ENCODE measurements at places on chromosomes 11 and 22.

- DNase-seq, result peak; percentile 62
Observed at GRCh38 chr22:39351689-39352214, 2.0 kb downstream of the SYNGR1 start.

GRCh38 chr11:133955081-133955891 is 1.5 kb downstream of the IGSF9B start:
- DNase-seq, result no peak

DNA sequence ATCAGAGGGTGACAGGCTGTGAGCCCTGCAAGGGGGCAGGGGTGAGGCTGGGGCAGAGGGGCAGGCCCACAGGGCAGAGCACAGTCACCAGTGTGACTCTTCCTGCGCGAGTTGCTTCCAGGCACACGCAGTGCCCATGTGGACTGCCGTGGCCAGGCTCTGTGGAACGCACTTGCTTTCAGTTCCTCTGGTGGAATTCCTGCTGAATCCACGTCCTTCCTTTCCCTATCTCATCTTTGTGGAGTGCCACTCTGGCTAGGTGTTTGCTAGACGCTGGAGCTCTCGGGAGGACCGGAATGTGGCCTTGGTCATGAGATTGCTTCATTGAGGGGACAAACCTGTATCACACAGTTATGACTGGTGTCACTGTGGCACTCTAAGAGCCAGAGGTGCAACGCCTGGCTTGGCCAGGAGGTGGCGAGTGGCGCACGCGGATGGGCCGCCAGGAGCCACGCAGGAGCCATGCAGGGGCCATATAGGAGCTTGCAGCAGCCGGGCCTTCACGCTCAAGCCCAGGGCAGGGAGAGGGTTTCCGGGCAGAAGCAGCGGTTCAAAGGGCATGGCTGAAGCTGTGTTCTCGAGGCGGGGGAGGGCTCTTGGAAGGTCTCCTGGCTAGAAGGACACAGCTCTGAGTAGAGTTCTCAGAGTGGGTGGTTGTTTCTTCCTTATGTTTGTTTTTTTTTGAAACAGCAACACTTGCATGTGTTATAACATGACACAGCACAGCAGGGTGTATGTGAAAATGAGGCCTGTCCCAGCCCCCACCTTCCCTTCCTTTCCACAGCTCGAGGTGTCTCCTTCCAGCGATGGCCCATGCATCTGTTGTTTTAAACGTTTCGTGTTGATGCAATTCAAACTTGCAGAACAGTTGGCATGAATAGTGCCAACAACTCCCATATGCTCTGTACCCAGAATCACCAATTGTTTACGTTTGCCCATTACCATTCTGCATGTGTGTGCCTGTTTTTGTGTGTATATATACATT is 36.2 kb downstream of the TBC1D22A start:
- peak; percentile 85 for DNase-seq

DNA sequence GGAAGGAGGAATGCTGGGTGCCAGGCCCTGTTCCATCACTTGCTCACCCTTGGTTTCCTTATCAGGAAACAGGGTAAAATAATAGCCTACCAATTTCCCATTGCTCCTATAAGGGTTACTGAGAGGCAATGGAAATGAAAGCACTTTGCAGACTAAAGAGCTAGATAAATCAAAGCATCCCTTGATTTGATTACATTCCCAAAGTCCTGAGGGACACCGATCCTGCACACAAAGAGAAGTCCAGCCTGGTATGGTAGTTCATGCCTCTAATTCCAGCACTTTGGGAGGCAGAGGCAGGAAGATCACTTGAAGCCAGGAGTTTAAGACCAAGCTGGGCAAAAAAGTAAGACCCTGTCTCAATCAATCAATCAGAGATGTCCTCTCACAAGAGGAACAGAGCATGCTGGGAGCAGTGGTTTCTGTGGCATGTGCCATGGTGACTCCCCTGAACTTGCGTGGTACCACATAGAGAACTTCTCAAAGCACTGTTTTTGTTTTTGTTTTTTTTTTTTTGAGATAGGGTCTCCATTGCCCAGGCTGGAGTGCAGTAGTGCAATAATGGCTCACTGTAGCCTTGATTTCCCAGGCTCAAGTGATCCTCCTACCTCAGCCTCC is 10.7 kb downstream of the TBC1D10A start:
- DNase-seq, result no peak

DNA sequence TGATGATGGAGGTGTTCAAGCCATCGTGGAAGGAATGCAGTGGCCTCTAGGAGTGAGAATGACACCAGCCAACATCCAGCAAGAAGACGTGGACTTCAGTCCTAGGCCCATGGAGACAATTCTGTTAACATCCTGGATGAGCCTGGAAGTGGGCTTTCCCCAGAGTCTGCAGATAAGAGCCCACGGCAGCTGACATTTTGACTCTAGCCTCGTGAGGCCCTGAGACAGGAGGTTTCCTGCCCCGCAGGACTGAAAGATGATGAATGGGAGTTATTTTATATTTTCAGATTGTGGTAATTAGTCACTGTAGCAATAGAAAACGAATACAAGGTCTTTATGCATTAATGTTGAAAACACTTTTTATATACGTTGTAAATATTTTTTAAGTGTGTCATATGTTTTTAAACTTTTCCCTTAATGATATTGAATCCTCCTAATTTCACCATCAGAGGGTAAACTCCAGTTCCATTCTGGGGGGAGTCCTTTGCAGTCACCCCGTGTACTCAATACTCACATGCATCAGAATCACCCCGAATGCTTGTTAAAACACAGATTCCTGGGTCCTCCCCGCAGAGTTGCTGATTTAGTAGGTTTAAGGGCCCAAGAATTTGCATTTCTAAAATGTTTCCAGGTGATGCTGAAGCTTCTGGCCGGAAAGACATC is 570 bp upstream of the TPCN2 start:
- DNase-seq, result no peak

GRCh38 chr22:17198170-17199002 is 20.8 kb downstream of the ADA2 start:
- peak; percentile 74 for DNase-seq

DNA sequence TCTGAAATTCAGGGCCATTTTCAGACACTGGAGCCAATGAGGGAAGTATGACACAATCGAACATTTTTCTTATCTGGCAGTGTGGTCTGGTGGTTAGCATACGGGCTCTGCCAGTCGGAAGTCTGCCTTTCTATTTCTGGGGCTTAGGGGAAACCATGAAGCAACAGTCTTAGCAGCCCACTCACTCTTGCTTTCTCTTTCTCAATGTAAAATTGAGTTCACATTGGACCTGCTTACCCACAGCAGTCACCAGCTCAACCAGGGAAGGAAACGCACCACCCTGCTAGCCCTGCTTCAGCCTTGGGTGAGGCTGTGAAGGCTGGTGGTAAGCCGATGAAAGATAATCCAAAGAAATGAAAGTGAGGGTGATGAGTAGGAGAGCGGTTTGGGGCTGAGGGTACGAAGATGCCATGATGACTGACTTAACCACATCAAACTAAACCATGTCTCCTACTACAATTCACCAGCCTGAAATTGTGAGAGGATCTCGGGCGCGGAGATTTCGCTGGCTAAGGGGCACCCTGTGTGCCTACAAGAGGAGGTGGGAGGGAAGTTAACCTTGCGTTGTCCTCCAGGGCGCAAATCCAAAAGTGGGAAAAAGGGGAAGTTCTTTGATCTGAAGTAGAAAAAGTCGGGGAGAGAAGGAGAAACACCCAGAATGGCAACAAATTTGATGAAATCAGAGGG is 2.0 kb upstream of the LMO2 start:
- DNase-seq, result no peak

DNA sequence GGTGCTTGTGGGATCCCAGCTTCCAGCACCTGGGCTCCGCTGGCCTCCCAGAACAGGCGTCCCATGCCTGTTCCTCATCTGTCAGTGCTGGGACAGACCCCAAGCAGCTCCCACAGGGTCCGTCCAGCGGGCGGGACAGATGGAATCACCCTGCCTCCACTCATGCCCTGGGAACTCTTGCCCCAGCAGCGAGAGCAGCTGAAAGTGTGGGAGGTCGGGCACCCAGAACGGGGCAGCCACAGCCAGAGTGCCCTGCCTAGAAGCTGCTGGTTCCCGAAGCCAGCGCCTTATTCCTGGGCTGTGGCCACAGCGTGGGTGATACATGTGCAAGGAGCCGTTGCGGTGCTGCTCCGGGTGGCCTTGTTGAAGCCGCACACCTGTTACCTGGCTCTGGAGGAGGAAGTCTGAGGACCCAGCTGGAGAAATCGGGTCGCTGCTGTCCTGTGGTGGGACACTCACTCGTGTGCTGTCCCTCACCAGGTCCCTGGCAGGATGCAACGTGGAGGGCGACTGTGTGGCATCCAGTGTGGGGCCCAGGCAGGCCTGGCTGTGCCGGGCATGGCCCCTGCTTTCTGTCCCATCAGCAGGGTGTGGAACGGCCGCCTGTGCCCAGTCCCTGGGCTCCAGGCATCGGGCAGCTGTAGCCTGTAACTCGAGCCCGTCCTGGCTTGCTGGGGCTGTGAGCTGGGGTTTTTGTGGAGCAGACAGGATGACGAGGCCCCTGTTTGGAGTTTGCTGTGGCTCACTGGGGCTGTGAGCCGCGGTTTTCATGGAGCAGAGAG is 16.2 kb downstream of the GRAMD4 start:
- no peak for DNase-seq

DNA sequence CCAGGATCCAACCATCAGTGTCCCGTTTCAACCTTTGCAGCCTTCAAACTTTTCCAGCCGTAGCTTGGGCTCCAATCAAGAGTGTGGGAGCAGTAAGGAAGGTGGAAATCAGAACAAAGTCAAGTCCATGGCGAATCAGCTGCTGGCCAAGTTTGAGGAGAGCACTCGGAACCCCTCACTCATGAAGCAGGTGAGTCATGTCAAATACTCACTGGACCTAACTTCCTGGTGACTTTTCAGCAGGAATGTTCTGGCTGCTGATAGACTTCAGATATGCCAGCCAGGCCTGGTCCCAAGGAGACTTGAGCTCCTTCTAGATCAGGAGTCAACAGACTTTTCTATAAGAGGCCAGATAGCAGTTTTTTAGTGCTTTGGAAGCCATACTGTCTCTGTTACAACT is 129.0 kb downstream of the MICAL2 start:
- no peak for DNase-seq

GRCh38 chr11:23211221-23211620 is 350.9 kb upstream of the CCDC179 start:
- no peak for DNase-seq

GRCh38 chr11:104422324-104422944 is 258.5 kb upstream of the PDGFD start:
- peak; percentile 60 for DNase-seq

DNA sequence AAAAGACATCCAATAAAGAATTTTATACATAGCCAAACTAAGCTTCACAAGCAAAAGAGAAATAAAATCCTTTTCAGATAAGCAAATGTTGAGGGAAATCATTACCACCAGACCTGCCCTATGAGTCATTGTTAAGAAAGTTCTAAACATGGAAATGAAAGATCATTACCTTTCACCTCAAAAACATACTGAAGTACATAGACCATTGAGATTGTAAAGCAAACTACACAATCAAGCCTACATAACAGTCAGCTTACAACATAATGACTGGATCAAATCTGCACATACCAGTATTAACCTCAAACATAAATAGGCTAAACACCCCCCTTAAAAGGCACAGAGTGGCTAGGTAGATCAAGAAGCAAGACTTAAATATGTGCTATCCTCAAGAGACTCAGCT is 501.0 kb upstream of the LUZP2 start:
- no peak for DNase-seq

DNA sequence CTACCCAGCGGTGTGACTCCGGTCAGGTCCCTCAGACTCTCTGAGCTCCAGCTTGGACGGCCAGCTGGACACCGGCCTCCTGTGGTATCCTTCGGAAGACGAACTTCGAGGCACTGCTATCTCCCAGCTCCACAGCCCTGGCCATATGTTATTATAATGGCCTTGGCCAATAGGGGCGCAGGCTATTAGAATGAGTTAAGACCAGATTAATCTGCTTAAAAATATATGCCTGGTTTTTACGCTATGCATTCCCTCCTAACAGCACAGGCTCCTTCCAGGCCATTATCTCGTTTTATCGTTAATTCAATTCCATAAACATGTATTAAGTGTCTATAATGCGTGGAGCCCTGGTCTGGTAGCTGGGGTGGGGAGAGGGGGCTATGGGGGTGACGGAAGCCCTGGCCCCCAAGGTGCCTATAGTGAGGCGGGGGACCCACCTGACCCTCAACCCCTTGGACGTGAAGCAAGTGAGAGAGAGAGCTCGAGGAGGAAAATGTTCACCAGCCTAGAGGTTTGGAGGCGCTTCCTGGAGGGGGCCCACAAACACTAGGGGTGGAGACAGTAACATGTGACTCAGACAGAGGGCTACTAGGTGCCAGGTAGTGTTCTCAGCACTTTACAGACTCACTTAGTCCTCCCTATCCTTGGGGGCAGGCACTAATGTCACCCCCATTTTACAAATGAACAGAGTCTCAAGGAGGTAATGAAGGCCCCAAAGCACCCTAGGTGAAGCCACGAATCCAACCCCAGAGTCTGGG is 37.5 kb upstream of the TCF20 start:
- no peak for DNase-seq

DNA sequence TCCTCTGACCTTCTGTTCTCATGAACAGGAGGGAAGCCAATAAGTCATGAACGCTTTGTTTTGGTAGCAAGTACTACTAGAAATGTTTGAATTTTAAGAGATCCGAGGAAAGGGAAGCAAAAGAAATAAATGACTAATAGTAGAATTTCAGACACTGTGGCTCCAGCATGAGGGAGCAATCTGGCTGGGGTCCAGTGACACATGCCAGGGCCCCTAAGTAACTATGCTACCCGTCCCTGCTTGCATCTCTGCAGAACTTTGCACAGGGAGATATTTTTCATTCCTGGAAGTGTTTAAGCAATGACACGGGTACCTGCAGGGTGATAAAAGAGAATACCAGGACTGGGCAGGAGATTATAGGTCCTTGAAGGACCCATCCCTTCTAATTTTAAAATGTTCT is 7.3 kb upstream of the ADAMTS8 start:
- DNase-seq, result no peak

DNA sequence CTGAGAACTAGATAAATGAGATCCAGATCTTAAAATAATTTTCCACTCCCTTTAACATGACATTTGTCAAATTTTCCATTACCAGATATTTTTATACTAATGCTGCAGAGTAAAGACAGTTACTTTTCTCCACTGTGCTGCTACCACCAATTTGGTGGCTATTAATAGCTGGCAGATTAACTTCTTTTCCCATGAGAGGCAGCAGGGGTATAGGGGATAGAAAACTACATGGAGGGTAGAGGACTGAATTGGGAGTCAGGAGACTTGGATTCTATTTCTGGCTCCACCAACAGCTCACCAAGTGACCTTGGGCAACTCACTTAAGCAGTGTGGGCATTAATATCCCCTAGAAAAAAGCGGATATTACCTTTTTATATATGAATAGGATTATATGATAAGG is 69.2 kb downstream of the KIF18A start:
- no peak for DNase-seq

All from left forelimb (tissue), 1 donor.